NCI-H524 treated with DMSO at 0.1 percent for 48 hours (cell line): ENCODE measurements at places on chromosomes 13 and 19.

DNA sequence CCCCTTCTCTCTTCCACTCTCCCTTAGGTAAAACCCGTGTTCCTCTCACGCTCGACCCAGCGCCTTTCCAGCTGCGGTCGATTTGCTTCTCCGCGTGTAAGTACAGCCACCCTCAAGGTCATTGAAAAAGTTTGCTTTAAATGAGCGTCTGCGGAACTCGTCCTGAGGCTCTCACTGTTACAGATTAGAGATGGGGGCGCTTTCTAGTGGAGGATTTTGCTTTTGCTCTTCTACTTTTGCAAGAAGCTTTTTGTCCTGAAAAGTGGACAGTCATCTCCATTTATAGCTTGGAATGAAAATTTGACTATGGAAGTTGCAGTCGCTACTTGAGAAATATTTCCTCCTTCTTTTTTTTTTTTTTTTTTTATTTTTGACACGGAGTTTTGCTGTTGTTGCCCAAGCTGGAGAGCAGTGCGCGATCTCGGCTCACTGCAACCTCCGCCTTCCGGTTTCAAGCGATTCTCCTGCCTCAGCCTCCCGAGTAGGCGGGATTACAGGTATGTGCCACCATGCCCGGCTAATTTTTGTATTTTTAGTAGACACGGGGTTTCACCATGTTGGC lies 595 bp upstream of the RAB20 start:
- no peak for DNase-seq

GRCh38 chr13:30323524-30323923 lies 16.2 kb upstream of the KATNAL1 start:
- no peak for DNase-seq

GRCh38 chr13:38348861-38349389 lies 726 bp upstream of the UFM1 start:
- no peak for DNase-seq

DNA sequence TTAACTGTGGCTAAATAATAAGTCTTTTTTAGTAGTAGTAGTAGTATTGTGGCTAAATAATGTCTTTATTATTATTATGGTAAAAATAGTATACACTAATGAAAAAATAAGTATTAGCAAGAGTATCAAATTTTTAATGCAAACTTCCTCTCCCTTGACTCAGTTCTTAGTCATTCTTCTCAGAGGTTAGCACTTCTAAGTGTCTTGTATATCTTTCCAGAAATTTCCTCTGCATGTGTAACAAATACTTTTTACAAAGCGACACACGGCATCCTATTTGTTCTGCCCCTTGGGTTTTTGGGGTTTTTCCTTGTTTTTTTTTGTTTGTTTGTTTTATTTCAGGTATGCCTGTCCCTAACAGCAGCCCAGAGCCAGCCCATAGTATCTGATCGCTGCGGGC lies 20.9 kb downstream of the SIN3B start:
- DNase-seq, result no peak

GRCh38 chr19:36183245-36183628 lies 31.0 kb upstream of the COX7A1 start:
- DNase-seq, result no peak

DNA sequence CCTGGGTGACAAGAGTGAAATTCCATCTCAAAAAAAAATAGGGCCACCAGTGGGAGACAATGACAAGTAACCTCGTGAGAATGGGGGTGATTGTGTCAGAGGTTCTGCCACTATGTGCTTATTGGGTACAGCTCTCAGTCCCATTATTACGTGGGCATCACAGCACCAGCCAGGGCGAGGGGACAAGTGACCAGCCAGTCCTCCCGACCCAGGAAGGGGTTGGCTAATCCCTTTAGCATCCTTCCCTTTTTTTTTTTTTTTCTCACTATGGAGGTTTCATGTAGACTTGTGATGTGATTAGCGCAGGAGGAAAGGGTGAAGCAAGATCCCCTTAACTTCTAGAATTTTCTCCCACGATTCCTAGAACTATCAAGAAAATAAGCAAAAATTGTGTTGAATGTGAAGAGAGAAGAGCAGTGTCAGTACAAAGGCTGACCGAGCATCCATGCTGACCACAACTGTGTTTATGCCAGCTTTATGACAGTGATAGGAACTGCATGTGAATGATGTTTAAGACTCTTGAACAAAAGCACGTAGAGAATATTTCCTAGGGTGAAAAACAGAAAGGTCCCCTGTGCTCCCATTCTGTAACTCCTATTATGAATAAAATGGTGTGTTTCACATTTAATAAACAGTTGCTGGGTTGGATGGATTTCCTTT lies 50.0 kb downstream of the ALOX5AP start:
- DNase-seq, result no peak

DNA sequence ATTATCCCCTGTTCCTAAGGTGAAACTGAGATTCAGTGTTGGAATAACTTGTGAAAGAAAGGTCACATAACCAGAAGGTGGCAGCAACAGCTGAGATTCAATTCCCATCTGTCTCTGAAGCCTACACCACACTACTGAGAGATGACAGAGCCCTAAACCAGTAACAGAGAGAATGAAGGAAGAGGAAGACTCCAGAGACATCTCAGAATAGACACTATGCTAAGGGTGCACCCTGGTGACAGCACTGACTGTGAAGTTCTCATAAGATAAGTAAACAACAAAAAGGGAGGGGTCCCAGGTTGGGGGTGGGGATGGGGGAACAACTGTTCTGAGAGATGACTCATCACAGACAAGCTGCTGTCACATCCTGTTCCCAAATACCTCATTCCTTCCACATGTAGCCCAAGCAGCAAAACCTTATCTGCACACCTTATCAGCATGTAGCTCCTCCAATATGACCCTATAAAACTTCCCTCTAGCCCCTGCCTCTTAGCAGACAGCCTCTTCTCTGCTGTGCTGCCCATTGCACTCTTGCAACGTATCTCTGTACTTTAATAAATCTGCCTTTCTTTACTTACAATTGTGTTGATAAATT lies 46.5 kb downstream of the UTP14C start:
- DNase-seq, result no peak
